Activated CD8-positive, alpha-beta memory T cell treated with anti-CD3 and anti-CD28 coated beads for 24 hours (primary cell): ENCODE measurements at places on chromosomes 3 and 15.

DNA sequence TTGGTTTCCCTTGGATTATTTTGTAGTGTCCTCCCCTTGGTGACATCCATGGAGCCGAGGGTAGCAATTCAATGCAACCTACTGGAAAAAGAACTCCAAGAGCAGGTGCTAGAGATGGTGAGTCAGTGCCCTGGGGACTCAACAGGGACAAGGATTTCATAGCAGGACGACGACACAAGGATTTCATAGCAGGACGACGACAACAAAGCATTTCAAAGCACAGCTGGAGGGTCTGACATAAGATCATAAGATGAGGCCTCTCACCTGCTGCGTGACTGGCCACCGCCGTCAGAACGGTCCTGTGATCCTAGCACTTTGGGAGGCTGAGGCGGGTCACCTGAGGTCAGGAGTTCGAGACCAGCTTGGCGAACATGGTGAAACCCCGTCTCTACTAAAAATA, 22.5 kb downstream of the NRROS start:
- no peak for DNase-seq

DNA sequence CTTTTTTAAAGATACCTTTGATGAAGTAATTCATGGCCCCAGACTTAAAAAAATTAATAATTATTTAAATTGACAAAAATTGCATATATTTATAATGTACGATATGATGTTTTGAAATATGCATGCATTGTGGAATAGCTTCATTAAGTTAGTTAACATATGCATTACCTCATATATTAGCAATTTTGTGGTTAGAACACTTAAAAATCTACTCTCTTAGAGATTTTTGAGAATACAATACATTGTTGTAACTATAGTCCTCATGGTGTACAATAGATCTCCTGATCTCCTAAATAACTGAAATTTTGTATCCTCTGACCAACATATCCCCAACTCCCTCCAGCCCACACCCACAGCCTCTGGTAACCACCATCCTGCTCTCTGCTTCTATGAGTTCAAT, 104.1 kb downstream of the PEX5L start:
- no peak for DNase-seq

DNA sequence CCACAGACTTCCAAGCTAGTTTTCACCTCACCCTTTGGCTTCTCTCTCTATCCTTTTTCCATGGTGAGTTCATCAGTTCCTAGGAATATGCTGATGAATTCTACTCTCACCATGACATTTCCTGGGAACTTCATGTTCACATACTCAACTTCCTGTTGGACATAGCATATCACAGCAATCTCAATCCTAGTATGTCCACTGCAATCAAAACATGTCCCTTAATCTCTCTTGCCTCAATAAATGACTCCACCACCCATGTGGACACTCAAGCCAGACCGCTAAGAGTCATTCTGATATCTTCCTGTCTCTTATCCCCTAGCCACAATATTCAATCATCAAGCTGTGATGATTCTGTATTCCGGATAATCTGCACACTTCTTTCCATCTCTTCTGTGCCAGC, 66.7 kb upstream of the MME start:
- no peak for DNase-seq

DNA sequence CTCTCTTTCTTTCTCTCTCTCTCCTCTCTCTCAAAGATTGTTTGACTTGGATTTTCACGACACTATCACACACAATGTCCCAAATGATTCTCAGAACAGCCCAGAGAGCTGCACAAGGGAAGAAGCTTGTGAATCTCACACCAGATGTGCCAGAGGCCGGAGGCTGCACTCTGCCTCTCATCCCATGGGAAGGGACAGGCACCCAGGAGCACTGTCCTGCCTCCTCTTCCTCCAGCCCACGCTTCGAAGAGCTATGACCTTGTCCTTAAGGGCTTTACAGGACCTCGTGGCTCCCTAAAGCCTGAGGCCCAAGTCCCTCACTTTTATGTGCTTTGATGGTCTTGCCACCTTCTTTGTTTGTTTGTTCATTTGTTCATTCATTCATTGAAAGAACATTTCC, 267.6 kb downstream of the FAM43A start:
- DNase-seq, result no peak

DNA sequence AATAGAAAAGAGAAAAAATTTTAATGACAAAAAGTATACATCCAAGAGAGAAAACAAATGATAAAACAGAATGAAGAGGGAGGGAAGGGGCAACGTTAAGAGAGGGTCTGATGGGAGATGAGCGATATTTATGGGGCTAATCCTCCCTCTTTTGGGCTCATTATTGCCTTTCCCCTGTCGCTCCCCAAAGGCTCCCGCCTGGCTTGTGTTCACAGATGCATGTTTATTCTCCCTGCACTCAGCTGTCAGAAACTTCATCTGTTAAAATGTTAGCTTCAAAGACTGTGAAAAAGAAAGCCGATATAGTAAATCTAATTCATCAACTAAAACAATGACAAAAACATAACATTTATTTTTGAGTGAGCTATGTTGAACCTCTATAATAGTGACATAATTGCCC, 74.3 kb downstream of the GABRB3 start:
- no peak for DNase-seq

GRCh38 chr15:71743861-71744382, 66.4 kb upstream of the NR2E3 start:
- DNase-seq, result peak; percentile 75

- DNase-seq, result no peak
These were observed 37.1 kb upstream of the ST3GAL6 start for GRCh38 chr3:98726084-98726483.

- no peak for DNase-seq
These were observed 42.1 kb upstream of the NSMCE3 start for GRCh38 chr15:29311696-29312095.

GRCh38 chr15:56128081-56128480, 115.6 kb downstream of the RFX7 start:
- no peak for DNase-seq

GRCh38 chr3:23945663-23945912, 502 bp downstream of the NR1D2 start:
- DNase-seq, result no peak

DNA sequence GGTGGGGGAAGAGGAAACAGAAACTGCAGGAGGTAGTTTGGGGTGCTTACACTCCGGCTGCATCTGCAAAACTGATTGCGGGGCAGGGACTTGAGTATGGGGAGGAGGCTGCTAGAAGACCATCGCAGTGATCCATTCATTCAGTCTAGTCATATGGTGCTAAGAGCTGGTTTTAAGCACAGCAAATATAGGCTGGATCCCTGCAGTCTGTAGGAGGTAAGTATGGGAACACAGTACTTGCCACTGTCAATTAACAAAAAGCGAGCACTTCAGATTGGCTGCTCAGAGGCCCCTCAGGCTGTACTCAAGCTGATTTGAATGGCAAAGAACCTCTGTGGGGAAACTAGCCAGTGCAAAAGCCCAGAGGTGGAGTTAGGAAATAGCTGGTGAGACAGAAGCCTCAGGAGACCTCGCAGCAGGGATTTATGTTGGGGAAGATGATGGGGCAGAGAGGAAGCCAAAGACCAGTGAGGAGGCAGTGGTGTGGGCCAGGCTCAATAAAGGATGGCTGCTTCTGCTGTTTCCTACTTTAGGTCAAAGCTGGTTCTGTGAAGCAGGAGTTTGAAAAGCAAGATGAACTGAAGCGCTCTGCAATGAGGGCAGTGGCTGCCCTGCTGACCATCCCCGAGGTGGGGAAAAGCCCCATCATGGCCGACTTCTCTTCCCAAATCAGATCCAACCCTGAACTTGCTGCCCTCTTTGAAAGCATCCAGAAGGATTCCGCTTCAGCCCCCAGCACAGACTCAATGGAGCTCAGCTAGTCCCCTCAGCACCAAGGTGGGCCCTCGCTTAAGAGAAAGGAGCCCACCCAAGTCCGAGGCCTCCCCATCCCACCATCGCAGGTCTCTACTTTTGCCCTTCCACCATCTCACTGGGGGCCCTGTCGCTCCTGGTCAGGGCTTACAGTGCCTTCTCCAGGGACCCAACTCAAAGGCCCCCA, 7.9 kb downstream of the RPL32 start:
- DNase-seq, result peak; percentile 65

DNA sequence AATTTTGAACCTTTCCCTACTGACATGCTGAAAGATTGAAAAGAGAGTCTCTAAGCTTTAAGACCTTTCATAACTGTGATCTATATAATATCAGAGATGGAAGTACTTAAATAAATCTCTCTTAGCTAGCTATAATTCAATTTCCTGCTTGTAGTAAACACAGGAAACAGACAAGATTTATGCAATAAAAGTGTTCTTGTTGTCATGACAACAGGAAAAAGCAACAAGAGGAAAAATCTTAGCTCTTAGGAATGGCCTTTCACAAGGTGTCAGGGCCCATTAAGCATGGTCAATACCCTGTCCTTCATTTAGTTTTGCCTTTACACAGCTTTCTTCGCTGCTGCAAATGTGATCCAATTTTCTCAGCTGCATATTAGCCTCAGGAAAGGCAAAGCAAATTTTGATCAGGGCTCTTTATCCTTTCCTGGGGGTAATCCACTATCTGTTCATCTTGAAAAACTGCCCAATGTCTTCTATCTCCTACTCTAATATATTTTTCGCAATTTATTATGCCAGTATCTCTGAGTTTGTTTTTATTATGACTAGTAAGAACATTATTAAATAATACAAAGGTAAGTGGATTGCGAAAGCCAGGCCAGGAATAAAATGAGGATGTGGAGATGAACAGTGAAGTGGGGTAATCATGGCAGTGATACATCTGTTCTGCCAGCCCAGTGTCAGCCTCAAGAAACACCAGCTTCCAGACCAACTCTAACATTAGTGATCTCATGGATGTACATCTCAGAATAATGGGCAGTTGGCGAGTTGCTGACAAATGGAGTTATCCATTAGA, 28.7 kb downstream of the SIDT1 start:
- no peak for DNase-seq

DNA sequence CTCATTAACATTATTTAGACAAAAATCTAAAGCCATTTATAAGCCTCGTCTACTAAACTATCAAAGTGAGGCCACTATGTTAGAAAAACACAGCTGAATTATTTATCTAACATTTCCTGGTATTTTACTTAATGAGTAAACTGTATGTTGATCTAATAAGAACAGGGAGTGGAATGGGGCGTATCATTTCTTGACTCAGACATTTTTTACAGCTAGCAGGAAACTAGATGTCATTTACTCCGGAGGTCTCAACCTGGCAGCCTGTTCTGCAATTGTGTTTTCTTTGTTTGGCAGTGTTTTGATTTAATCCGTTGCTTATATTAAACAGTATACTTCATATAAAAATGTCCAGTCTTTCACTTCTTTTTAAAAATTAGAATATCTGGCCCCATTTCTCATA, 79.1 kb upstream of the ABI3BP start:
- DNase-seq, result no peak

GRCh38 chr15:39124553-39125171, 456.2 kb upstream of the THBS1 start:
- no peak for DNase-seq

DNA sequence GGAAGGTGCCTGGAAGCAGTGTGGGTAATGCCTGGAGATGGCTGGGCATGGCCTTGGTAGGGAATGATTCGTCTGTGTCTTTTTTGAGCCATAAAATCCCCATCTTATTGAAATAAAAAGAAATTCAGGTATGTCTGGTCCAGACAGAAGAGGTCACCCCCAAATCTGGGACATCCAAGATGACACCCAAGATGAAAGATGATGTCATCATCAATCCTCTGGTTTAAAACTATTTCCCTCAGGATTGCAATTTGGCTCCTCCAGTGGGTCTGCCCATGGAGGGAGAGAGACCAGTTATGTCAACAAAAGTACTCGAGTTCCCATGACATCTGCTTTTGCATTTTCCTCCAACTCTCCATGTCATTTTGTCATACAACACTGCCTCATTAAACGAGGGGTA, 16.7 kb upstream of the CCR9 start:
- no peak for DNase-seq

DNA sequence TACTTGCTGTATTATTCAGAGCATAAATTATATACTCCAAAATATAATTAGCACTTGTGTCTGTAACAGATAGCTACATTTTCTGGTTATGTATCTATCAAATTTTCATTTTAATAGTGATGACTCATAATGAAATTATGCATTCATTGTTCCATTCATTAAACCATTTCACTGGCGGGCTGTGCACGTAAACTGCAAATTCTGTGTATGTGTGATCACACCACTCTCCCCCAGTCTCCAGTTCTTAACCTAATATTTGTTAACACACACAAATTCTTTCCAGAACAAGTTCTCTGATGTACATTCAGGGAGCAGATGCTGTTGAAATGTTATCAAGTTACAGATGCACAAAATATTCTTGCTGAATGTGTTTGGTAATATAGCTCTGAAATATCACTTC, 3.8 kb upstream of the KCNMB2 start:
- no peak for DNase-seq

DNA sequence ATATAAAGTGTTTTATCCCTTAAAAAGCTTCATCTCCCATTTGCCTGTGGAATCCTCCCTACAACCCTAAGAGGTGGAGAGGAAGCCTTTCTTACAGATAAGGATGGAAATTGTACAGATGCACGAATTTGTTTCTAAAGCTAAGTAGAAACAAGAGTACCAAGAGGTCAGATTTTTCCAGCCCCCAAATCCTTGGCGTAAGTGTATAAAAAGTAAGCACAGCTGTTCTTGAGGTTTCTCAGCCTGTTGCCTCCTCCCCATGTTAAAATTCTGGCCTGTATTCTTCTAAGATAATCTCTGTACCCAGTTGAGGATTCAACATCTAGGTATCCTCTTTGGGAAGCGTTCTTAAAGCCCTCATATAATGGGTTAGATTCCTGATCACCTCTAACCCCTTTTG, 34.9 kb downstream of the RAB7A start:
- no peak for DNase-seq

- DNase-seq, result no peak
These were observed 43.8 kb downstream of the GRIP2 start for GRCh38 chr3:14496351-14496750.

DNA sequence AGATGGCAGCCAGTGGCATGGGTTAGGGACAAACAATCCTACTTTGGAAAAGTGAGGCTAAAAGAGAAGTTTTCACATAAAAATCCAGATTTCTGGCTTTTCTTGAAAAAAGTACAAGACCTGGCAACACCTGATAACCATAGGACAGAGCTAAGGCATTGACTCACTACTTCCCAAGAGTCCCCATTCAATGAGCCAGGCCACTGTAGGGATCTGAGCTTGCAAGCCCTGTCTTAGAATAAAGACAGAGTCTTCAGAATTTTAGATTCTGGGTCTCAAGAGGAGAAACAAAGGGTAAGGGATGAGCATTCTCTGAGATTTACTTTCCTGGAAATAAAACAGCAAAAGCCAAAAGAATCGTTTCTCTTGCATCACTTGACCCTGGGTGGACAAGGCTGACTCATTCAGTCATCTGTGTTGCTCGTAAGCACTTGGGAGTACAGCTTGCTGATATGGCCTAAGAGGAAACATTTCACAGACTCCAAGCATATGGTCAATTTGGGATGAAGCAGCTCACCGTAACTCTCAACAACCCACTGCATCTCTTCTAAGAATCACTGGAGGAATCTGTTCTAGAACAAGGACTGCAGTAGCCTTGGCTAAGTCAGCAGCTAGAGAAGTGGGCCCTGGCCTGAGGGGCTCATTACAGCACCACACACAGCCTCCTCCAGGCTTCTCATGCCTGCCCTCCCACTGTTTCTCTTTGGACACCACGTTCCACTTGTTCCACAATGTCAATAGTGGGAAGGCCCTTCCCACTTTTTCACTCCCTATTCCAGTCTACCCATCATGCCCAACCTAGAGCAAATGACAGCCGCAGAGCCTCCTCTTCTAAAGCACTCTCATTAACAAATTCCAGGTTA, 86.2 kb downstream of the RFTN1 start:
- DNase-seq, result no peak
